ENCODE measurements at places on chromosomes 11 and 22.

- DNase-seq, result no peak
These were observed 51.4 kb downstream of the PRR5L start for GRCh38 chr11:36347384-36347906.

- no peak for DNase-seq
These were observed 46.9 kb downstream of the MICAL2 start for GRCh38 chr11:12157241-12157661.

DNA sequence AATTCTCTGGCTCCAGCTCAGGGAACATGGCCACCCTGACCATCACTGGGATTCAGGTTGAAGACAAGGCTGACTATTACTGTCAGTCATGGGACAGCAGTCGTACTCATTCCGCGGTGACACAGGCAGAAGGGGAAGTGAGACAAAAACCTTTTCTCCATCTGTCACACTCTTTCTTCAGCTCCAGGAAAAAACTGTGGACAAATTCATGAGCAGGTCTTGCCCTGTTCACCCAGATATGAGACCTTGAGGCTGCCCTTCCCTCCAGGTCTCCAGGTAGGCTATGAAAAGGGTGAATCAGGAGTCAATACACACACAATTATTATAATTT is 39.4 kb upstream of the GGTLC2 start:
- no peak for DNase-seq

- DNase-seq, result no peak
These were observed 711.6 kb downstream of the METTL15 start for GRCh38 chr11:28819741-28820140.

DNA sequence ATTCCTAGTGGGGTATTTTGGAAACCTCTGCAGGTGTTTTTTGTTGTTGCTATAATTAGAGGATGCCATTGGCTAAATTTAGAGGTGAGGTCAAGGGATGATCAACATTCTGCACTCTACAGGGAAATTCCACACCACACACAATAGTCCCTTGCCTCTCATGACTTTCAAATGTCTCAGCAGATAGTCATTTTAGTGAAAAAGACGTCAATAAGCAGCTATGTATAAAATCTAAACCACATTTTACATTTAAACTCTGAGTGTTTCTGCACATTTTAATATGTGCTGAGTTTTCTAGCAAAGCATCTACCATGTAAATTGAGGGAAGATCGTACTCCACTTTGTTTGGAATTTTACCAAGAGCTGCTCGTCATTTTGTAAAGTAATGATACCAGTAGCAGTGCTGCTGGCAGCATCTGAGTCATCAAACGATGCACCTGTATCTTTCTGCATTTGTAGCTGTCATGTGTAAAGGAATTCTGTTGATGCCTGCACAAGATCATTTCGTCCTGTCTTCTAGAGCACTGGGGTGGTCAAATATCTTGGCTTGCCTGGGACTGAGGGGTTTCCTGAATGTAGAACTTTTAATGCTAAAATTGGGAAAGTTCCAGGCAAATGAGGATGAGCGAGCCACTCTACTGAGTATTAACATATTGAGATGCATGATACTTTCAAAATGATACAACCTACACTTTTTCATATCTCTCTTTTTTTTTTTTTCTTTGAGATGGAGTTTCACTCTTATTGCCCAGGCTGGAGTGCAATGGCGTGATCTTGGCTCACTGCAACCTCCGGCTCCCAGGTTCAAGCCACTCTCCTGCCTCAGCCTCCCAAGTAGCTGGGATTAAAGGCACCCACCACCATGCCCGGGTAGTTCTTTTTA is 414.5 kb upstream of the SYN3 start:
- no peak for DNase-seq

DNA sequence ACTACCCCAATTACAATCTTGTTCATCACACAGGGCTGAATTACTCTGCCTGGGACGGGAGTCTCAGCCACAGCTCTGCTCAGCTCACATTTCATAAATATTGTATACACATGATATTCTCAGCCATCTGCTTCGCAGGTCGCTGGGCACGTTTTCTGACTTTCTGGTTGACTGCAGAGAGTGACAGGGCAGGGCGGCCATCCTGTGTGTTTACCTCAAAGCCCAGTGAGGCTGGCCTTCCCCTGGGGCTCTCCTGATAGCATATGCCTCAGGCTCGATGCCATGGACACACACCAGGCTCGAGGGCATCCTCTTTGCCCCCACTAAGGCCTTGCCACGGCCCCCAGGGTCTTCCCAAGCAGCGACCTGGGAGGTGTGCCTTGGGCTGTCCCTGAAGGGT is 345.0 kb downstream of the CADM1 start:
- DNase-seq, result no peak

DNA sequence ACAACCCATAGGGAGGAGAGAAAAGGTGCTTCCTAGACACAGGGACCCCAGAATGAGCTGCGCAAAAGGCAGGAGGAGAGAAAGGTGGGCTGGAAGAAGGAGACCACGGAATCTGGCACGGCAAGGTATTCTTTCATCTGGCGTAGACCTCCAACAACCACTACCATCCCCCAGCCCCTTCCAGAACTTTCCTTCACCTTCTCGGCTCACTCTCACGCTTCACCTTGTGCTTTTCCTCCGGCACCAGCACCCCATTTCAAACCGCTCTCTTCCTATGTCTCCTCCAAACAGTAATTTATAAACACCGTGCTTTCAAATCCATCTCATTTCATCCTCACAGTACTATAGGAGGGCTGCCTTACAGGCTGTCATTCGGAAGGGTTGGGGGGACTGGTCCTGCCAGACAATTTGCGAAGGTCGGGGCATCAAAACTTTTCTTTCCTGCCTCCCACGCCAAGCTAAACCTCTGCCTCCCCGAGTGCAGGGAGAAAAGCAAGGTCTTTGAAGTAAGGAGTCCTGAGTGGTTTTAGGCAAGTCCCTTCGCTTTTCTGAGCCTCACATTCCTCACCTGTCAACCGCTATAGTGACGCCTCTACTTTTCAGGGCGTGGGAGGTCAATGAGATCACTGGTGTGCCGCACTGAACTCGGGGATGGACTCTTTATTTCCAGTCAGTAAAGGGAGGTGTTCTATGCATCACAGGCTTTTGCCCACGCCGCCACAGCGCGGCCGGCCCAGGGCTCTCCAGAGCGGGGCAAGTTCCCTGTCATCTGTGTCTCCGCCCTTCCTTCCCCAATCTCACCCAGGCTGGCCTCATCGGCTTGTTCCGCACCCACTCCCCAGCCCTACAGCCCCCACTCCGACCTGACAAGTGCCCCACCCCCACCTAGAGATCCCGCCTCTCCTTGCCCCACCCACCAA is 800 bp downstream of the KCTD21 start:
- DNase-seq, result peak; percentile 14

DNA sequence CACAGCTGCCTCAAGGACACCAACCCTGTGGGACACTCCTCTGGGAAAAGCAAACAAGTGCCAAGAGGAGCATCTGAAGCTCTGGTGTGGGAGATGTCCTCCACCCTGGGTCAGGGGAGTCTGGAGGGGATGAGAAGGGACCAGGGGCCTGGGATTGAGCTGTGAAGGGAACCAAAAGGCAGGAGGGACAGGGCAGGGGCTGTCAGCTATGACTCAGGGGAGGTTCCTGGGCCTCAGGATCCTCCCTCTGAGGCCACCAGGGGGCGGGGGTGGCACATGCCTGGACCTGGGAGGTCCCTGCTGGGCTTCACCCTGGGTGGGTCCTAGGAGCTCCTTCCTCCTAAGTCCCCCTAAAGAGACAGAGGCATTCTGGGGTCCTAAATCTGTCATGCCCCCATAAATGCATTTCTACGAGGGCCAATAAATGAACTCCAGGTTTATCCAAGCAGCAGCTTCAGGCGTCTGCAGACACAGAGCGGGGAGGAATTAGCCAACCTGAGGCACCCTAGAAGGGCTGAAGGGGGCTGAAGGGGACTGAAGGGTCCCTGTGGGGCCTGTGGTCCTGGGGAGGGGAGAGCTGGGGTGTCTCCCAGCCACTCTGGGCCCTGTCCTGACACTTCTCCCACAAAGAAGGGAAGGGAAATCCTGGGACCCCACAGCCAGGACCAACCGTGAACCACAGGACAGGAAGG is 31.9 kb upstream of the IGLL5 start:
- no peak for DNase-seq

GRCh38 chr22:39928536-39929520 is 27.9 kb downstream of the GRAP2 start:
- DNase-seq, result no peak

GRCh38 chr22:50309601-50309991 is 2.1 kb upstream of the PLXNB2 start:
- DNase-seq, result no peak

DNA sequence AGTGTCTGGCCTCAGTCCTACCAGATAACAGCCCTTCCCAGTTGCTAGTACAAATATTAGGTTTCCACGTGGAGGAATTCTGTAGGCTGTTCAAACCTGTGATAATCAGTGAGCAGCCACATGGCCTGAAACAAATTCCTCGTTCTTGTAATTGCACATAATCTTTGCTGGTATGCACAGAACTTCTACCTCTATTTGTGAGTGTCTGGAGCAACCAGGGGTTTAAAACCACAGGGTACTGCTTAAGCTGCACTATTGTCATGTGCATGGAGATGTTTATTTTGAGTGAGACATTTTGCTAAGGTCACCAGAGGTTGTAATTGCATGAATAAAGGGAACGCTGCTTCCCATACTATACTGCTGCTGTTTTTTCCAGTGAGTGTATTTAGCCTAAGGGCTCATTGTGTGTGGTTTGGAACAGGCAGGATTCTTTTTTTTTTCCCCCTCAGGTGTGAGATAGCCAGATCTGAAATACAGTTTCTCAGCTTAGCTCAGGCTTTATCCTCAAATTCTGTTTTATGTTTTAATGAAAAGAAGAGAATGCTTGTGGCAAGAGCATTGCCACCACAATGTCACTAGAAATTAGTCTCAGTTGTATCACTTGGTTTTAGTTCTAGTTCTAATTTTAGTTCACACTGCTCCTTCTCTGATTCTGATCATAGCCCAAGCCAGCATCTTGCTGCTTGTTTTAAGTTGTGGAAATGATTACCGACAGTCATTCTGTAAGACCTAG is 60.5 kb downstream of the CYB5R2 start:
- no peak for DNase-seq

GRCh38 chr22:31089160-31090100 is 8.3 kb downstream of the SMTN start:
- peak; percentile 69 for DNase-seq

GRCh38 chr11:78202733-78203167 is 14.0 kb downstream of the USP35 start:
- peak; percentile 33 for DNase-seq

- DNase-seq, result no peak
These were observed 20.8 kb upstream of the LMO2 start for GRCh38 chr11:33912405-33913361.

GRCh38 chr11:70122490-70123198 is 44.5 kb downstream of the ANO1 start:
- DNase-seq, result no peak

- DNase-seq, result no peak
These were observed 28.3 kb downstream of the SNU13 start for GRCh38 chr22:41660416-41660815.

DNA sequence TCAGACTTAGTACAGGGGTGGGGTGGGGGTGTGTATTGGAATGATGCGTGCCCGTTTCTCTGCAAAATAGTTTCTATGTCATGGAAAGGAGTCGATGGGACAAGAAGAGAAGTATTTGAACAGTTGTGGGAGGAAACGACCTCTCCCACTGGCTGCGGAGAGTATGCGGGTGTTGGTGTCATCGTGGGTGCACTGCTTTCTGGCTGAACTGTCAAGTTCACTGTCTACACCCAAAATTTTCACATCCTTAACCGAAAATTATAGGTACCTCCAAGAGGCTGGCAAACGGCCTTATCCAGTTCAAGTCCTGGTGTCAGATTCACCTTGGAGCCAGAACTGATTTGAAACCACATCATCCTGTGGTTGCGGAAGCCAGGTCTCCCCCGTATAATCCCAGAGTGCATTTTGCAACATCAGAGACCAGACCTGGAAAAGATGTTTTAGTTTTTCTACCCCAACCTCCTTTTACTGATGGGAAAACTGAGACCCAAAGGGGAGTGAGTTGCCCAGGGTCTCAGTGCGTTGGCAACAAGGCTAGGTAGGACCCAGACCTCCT is 497 bp upstream of the SSRP1 start:
- DNase-seq, result no peak

DNA sequence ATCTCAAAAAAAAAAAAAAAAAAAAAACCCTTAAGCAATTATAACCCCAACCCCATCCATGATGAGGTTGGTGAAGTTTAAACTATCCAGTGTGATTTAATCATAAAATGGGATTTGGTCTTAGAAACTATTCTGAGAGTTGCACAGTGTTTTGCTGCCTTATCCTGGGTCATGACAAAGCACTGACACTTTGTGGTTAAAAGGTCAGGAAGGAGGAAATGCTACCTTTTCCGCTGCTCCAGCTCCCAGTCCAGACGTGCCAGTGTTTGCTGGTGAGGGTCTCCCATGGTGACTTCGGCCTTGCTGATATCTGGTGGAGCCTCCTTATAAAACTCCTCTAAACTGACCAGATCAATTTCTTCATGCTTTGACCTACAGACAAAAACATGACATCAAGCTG is 14.5 kb downstream of the THOC5 start:
- DNase-seq, result no peak

- no peak for DNase-seq
These were observed 82.0 kb downstream of the SLC1A2 start for GRCh38 chr11:35337136-35337913.

- DNase-seq, result no peak
These were observed 823 bp upstream of the CPT1A start for GRCh38 chr11:68842427-68843051.

DNA sequence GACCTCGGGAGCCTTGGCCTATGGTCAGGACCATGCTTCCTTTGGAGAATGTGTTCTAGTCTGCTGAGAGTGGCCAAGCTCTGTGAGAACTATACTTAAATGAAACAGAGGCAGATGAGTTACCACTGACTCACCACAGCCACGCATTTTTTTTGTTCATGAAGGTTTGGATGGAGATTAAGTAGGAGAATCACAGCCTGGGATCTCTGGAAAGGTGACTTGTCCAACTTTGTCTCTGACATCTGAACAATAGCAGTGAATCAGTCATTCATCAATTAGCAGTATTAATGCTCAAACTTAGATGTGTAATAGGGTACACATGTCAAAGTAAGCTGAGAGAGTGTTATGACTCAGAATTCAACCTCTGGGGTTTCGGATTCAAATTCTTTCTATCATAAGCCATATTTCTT is 100.7 kb upstream of the ANO3 start:
- DNase-seq, result no peak

DNA sequence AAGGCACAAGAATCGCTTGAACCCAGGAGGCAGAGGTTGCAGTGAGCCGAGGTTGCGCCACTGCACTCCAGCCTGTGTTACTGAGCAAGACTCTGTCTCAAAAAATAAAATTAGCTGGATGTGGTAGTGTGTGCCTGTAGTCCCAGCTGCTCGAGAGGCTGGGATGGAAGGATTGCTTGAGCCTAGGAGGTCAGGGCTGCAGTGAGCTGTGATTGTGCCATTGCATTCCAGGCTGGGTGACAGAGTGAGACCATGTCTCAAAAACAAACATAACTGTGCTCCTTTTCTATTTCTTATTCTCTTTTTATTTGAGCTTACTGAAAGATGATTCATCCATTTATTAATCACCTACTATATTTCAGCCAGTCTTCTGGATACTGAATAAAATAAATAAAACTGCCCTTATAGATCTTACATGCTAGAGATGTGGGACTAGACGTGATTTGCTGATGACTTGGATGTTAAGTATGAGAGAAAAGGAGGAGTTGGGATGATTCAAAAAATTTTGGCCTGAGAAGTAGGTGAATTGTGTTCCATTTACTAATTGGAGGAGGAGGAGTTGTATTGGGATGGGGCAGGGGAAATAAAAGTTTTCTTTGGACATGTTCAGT is 18.0 kb downstream of the PAAF1 start:
- DNase-seq, result no peak

Measured in posterior cingulate gyrus (tissue), 11 donors.